Fibroblast of the aortic adventitia (primary cell): ENCODE measurements at places on chromosomes 16 and 17. TPM values are rescaled to one million over a fixed set of nuclear protein-coding genes. Genes with fewer than 3 reads are reported as not detected.

DNA sequence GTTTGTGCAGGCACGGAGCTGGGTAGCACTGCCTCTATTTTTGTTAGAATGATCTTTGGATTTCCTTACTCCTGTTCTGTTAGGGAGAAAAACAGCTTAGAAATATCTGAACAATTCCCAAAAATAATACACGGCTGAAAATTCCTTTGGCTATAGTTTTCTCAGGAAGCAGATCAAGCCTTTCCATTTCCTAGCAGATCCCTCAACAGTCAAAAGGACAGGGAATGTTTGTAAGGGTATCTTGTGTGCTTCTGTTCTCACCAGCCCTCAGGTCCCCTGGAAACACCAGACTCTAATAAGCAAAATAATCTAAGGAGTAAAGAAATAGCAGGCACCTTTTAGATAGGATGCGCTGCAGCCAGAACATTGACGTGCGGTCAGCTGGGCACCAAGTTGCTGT lies 30.5 kb upstream of the WSB1 start:
- DNase-seq, result no peak

DNA sequence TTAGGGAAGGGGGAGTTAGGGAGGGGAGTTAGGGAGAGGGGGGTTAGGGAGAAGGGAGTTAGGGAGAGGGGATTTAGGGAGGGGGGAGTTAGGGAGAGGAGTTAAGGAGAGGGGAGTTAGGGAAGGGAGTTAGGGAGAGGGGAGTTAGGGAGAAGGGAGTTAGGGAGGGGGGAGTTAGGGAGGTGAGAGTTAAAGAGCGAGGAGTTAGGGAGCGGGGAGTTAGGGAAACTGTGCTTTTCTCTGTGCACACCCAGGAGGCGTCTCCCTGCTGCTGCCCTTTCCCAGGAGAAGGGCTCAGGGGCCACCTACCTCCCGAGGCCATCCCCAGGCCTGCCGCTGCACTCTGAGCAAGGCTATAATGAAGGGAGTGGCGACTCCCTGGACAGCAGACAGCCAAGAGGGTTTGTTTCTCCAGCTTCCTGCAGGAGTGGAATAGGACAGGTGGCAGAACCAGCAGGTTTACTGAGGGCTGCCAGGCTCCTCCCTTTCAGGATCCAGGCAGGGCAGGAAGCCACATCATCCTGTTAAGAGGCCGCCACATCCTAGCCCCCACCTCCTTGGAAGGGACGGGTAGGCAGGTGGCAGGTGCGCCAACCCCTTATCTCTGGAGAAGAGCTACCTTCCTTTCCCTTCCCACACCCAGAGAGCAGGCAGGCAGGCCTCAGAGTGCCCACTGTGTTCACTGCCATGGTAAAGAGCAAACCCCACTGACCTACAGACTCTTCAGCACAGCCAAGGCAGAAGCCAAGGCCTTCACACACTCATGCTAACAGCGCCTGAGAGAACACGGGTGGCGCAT lies 4.3 kb downstream of the CANT1 start:
- no peak for DNase-seq

GRCh38 chr17:36661047-36661666 lies 59.8 kb downstream of the MRM1 start:
- no peak for DNase-seq

- peak; percentile 43 for DNase-seq
Observed at GRCh38 chr17:27430882-27431491, 25.3 kb upstream of the KSR1 start.

DNA sequence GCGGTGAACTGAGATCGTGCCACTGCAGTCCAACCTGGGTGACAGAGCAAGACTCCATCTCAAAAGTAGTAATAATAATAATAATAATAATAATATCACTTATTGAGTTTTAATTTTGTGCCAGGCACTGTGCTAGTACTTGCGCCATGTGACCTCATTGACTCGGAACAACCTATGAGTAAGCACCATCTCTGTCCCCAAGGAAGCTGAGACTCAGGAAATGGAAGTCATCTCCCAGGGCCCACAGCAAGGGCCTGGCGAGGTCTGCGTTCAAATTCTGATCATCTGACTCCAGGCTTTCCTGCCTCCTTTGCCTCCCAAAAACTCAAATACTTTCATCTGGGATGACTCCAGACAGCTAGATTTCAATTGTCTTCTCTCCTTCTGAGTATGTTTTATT lies 162.9 kb downstream of the SEC14L1 start:
- DNase-seq, result peak; percentile 29

GRCh38 chr17:56891751-56892150 lies 22.1 kb downstream of the TRIM25 start:
- no peak for DNase-seq

DNA sequence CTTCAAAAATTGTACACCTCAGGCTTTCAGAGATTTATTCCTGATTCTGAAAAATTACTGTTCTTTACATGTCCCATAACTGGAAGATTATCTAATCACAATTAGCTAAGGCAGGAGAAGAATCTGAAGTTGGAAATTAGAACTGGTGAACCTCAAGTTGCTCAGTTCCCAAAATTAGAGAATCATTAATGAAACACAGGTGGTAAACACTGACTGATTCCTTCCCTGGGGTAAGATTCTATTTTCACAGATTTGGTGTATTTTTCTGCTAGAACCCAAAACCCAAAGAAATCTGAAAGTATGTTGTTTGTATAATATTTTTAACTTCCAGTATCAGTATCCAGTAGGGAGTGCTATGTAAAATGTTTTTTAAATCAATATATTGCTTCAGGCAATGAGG lies 25.7 kb downstream of the PHKB start:
- no peak for DNase-seq

- DNase-seq, result no peak
Observed at GRCh38 chr16:28145796-28146195, 66.0 kb downstream of the XPO6 start.

GRCh38 chr17:65290056-65290455 lies 152.9 kb downstream of the RGS9 start:
- DNase-seq, result no peak

- no peak for DNase-seq
Observed at GRCh38 chr17:77307479-77308198, 166.9 kb downstream of the SEC14L1 start.

GRCh38 chr16:27189335-27189972 lies 13.9 kb upstream of the KDM8 start:
- no peak for DNase-seq

- DNase-seq, result no peak
Observed at GRCh38 chr16:68259007-68259825, 5.1 kb upstream of the SLC7A6 start.

DNA sequence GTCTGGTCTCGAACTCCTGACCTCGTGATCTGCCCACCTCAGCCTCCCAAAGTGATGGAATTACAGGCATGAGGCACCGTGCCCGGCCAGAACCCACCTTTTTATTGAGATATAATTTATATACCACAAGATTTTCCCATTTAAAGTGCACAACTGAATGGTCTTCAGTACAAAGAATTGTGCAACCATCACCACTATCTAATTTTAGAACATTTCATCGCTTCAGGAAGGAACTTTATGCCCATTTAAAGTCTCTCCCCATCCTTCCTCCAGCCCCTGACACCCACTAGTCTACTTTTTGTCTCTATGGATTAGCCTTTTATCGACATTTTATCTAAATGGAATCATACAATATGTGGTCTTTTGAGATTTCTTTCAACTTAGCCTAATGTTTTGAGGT lies 25.4 kb upstream of the HELZ start:
- DNase-seq, result no peak

- no peak for DNase-seq
Observed at GRCh38 chr16:20676268-20676825, 21.1 kb downstream of the ACSM1 start.

DNA sequence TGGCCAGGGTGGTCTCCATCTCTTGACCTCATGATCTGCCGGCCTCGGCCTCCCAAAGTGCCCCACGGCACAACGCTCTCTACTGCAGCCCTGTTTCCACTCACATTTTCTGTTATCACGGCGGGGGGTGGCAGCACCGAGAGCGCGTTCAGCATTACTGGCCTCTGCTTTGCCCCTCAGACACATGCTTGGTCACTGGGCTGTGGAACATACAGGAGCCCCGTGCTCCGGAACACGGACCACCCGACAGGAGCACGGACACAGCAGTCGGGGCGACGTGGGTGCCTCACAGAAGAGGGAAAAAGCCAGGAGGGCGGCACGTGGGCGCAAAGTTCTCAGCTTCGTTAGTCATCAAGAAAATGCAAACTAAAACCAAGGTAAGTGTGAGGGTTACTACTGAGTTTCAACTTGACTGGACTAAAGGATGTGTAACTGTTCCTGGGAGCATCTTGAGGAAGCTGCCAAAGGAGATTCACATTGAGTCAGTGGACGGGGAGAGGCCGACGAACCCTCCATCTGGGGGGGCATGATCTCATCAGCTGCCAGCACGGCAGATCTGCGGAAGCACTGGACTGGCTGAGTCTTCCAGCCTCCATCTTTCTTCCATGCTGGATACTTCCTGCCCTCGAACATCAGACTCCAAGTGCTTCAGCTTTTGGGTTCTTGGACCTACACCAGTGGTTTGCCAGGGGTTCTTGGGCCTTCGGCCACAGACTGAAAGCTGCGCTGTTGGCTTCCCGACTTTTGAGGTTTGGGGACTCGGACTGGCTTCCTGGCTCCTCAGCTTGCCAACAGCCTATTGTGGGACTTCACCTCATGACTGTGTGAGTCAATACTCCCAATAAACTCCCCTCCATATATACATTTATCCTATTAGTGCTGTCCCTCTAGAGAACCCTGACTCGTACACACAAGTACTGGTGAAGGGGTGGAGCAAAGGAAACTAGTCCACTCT lies 106.8 kb downstream of the ZNF778 start:
- DNase-seq, result peak; percentile 79

- no peak for DNase-seq
Observed at GRCh38 chr16:30884760-30885159, 9.1 kb downstream of the BCL7C start.

- no peak for DNase-seq
Observed at GRCh38 chr16:2841606-2842339, 11.7 kb downstream of the ZG16B start.

DNA sequence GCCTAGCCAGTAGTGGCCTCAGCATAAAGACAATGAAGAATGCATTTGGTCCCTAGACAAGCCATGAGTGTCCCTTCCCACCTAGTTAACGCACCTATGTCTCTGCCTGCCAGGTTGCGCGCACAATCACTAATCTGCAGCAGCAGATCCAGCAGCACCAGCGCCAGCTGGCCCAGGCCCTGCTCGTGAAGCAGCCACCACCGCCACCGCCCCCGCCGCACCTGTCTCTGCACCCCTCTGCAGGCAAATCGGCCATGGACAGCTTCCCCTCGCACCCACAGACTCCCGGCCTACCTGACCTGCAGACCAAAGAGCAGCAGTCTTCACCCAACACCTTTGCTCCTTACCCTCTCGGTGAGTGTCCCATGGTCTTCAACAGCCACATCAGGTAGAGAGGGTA lies 41.8 kb downstream of the TMC6 start:
- no peak for DNase-seq

- DNase-seq, result peak; percentile 72
Observed at GRCh38 chr17:4161192-4161966, 18.4 kb downstream of the CYB5D2 start.

DNA sequence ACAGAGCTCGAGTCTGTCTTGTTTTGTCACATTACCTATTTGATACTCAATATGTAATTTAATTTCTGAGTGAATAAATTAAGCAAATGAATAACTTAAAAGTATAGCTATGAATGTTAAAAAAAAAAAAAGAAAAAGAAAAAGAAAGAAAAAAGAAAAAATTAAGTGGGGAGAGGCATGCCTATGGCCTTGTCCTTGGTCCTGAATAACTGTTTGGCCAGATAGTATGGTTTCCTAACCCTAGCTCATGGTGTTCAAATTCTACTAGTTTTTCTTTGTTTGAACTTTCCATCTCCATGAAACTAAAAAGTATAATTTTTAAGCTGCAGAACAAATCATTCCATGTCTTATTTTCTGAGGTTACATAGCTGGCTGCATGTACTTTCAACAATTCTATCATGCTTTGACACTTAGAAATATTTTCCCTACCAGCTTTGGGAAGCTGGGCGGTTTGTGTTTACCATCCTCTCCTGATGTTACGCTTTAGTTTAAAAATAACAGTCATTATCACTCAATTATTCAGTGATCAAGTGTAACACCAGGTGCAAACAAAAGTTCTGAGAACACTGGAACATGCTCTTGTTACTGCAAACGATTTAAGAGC lies 31.8 kb downstream of the TOX3 start:
- no peak for DNase-seq

DNA sequence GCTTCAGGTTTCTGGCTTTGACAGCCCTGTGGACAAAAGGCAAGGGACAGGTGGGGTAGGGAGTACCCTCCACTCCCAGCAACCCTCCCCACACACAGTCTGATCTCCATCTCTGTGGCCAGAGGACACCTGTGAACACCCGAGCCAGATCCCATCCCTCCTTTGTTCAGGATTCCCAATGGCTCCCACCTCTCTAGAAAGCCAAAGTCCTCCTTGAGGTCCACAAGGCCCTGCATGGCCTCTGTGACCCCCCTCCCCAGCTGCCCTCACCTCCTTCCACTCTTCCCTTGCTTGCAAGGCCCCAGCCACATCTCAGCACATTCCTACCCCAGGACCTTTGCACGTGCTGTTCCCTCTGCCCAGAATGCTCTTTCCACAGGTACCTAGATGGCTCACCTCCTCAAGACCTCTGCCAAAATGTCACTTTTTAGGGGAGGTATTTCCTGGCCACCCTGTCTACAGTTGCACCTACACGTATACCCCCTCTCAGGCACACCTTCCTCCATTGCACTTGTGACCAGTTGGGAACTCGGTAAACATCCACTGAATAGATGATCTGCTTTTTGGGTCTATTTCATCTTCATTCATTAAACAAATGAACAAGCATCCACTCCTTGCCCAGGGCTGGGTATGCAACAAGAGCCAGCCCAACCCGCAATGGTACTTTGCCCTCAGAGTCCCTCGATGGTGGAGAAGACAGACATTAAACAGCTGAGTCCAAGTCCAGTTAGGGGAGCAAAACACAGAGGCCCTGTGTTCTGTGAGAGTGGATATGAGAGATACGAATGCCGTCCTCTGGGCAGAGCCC lies 107.0 kb downstream of the CRLF3 start:
- DNase-seq, result no peak

- peak; percentile 20 for DNase-seq
Observed at GRCh38 chr16:57245472-57246113, 534 bp downstream of the ARL2BP start.

TPSG1 gene
- total RNA-seq, result not detected in 2 replicates

MMP28 gene
- 0.09 TPM in 1 of 2 replicates, not detected in the other for total RNA-seq

NKD1 gene
- 0.09 TPM in 1 of 2 replicates, not detected in the other for total RNA-seq

GDPD1 gene
- total RNA-seq, result 0.49 and 0.90 TPM in 2 replicates

SNAI3 gene
- not detected in 2 replicates for total RNA-seq

KRTAP4-9 gene
- total RNA-seq, result not detected in 2 replicates

TP53TG3B gene
- not detected in 2 replicates for total RNA-seq

RCVRN gene
- not detected in 2 replicates for total RNA-seq

ELMO3 gene
- total RNA-seq, result 0.09 and 0.33 TPM in 2 replicates

RAP1GAP2 gene
- 1.5 and 5.0 TPM in 2 replicates for total RNA-seq

TAT gene
- total RNA-seq, result not detected in 2 replicates

CDH5 gene
- total RNA-seq, result 2.9 and 7.0 TPM in 2 replicates

SLC52A1 gene
- total RNA-seq, result 0.09 and 0.25 TPM in 2 replicates

TEX19 gene
- total RNA-seq, result not detected in 2 replicates

ICAM2 gene
- 2.6 and 3.0 TPM in 2 replicates for total RNA-seq
